ENCODE measurements at places on chromosomes 5 and 9.

GRCh38 chr9:127971357-127972235 lies 9.2 kb downstream of the EEIG1 start:
- no peak for DNase-seq

GRCh38 chr9:27600256-27600655 lies 27.0 kb upstream of the C9orf72 start:
- no peak for DNase-seq

GRCh38 chr5:178310130-178310865 lies 77.7 kb upstream of the PHYKPL start:
- no peak for DNase-seq

- DNase-seq = no peak
Measured at GRCh38 chr5:180154821-180155364, 54.1 kb downstream of the RASGEF1C start.

DNA sequence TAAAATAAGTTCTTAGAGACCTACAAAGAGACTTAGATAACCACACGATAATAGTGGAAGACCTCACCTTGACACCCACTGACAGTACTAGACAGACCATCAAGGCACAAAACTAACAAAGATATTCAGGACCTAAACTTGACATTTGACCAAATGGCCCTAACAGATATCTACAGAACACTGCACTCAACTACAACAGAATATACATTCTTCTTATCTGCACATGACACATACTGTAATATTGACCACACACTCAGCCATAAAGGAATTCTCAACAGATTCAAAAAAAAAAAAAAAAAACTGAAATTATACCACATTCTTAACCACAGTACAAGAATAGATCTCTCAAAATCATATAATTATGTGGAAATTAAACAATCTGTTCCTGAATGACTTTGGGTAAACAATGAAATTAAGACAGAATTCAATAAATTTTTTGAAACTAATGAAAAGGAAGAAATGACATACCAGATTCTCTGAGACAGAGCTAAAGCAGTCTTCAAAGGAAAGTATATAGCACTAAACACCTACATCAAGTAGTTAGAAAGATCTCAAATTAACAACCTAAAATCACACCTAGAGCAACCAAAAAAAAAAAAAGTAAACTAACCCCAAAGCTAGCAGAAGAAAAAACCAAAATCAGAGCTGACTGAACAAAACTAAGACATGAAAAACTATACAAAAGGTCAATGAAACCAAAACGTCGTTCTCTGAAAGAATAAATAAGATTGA lies 362.3 kb upstream of the POU5F2 start:
- DNase-seq = no peak

DNA sequence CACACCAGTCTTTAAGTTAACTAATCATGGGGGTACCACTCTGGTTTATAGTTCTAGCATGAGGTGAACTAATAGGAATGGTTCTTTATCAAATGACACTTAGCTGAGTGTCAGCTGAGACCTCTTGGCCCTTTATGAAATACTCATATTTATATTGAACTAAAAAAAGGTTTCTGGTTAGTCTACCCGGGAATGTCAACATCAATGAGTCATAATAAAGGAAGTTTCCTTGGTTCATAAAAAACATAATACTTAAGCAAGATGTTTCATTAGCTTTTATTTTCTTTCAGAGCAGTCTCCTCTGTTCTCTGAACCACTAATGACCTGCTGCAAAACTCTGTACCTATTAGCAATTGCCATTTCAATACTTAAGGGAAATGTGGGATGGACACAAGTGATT lies 13.7 kb downstream of the DAB2 start:
- DNase-seq = no peak

- no peak for DNase-seq
Measured at GRCh38 chr5:93829346-93829745, 87.9 kb upstream of the POU5F2 start.

GRCh38 chr5:91341154-91341553 lies 42.0 kb downstream of the ARRDC3 start:
- DNase-seq = no peak

DNA sequence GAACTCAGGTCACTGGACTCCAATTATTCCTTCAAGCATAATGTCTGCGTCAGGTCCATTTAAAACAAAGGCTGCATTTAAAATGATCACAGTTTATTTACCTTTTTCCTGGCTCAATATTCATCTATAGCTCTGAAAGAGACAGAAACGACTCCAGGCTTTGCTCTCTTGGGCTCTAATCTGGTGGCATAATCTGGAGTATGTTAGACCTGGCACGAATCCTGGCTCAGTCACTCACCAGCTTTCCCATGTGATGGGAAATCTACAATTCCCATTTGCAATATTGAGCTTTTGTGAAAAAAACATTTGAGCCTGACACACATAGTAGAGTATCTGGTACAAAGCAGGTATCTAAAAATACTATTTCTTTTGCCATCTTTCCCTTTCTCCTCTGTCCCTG lies 155.8 kb downstream of the SEMA6A start:
- DNase-seq = no peak

Measured in nephron progenitor cell (in vitro differentiated cells).